ENCODE measurements at places on chromosomes 16 and 17. TPM values are rescaled to one million over a fixed set of nuclear protein-coding genes. Genes with fewer than 3 reads are reported as not detected.

NLK gene
- 20.4 TPM for total RNA-seq

DNA sequence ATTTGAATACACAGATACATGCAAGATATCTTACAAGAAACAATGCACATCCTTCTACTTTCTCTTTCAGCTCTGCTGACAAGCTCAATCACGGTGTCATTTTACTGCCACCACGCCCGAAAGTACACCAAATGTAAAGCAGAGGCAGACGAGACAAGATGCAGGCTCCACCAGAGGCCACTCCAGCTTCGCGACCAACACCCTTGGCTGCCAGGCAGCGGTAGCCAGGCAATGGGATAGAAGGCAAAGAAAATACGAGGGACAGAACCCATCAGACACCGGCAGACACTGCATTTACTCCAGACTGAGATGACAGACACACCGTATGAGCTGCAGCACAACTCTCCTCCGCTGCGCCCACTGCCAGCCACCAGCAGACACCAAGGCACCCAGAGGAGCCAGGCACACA, 41.0 kb downstream of the USP22 start:
- DNase-seq, result peak; percentile 68

DNA sequence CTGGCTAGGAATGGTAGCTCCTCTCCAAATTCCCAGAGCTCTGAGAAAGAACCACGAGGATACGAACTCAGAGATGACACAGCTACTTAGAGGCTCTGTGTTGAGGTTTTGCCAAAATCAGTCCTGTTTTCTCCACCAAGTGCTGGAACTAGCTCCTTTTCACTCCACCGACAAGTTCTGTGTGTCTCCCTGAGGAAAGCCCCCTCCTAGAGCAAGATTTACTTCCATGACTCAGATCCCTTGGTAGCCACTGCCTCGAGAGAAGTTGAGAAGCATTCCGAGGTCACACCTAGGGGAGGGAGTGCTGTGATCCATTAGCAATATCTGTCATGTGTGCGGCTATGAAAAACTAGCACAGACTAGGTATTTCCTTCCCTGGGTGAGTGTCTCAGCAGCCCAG, 30.6 kb downstream of the IL21R start:
- DNase-seq, result no peak

DNA sequence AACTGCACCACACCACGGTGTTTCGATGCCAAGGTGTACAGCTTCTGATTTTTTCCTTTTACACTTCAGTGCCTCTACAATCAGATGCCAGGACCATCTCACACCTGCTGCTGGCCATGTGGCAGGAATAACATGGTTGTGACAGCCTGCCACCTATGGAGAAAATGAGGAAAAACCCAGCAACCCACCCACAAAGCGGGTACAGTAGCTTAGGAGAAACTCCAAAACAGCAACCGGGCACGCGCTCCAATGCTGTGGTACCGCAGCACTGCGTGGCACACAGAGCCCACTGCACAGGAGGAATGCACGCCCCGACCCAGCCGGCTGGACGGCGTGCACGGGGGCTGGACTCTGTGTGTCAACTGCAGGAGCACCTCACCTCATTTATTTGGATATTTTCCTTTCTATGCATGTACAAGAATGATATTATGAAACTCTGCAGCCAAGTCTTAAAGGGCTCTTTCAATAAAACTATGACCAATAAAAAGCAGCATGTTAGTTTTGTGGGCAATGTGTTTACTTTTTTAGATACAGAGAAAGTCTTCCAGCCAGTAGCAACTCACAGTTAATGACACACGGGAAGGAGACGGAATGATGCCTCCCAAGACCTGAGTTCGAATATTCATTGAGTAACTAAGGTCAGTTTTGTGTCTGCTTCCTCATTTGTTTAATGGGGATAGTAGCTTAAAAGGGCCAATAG, 45.9 kb downstream of the MAP1LC3B start:
- no peak for DNase-seq

All from mucosa of descending colon (tissue), 3 donors.